ENCODE measurements at places on chromosomes 2 and 18.

GRCh38 chr18:8667846-8668245 is 37.5 kb upstream of the MTCL1 start:
- no peak for DNase-seq

GRCh38 chr18:41449612-41450011 is 505.4 kb upstream of the PIK3C3 start:
- DNase-seq = no peak

DNA sequence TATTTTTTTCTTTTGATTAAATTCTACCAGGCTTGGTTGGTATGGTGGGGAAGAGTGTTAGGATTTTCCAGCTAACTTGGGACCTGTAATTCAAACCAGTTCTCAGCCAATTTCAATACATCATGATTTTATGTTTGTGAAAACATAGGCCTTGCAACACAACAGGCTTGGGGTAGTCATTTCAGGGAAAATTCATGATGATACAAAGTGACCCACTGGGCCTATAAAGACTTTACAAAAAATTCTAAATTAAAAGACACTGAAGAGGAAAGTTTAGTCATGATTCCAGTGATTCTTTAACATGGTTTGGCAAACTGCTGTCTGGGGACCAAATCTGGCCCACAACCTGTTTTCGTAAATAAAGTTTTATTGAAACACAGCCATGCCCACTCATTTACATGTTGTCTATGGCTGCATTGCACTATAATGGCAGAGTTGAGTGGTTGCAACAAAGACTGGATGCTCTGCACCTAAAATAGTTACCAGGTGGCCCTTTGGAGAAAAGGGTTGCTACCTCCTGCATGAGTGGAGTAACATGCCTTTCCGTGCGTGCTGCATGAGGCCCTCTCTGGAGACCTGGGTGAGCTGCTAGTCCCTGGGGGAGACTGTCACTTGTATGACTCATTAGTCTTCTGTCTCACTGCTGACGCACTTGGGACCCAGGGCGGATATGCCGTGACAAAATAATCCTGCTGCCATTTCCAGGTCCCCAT is 73.6 kb downstream of the NPAS2 start:
- DNase-seq = no peak

DNA sequence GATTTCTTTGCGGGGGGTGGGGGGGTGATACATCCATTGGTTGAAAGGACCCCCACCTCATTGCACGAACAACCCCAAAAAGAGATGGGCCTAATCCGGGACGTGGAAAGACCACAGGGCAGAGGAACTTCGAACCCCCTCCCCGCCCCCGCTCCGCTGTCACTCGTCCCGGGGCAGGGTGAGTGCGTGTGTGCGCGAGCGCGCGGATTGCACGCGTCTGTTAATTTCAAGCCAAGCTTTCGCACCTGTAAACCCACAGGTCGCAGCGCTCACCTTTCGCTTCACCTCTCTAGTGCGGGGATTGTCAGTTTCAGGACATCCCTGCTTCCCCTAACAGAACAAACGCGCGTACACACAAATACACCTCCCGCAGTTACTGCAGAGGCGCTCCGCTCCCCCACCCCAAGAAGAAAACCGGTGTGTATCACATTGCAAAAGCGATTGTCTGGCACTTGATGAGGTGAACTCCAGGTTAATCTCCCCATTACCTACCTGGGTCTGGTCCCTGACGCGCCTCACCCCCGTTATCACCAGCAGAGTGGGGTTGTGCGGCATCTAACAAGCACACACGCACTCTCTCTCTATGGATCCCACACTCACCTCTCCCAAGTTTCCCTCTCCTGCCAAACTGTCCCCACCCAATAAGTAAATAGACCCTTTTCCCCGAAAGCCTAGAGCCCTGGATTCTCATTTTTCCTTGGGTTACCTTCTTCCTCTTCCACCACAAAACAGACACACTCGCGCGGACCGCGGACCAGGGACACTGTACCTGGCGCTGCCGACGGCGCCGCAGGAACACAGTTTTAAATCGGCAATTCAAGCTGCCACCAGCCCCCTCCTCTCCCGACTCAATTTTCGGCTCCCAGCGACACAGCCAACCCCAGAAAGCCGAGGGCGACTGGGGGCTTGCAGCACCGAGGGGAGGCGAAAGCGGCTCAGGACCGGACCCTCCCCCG is 1.0 kb downstream of the CYP26B1 start:
- DNase-seq = no peak

GRCh38 chr2:156704132-156704531 is 268.0 kb downstream of the GPD2 start:
- DNase-seq = no peak

Measured in cortex of kidney (tissue), 1 donor.